ENCODE measurements at places on chromosomes 16 and 17.
A peak's percentile ranks its signal among the peaks of the same experiment; 100 is the strongest.

DNA sequence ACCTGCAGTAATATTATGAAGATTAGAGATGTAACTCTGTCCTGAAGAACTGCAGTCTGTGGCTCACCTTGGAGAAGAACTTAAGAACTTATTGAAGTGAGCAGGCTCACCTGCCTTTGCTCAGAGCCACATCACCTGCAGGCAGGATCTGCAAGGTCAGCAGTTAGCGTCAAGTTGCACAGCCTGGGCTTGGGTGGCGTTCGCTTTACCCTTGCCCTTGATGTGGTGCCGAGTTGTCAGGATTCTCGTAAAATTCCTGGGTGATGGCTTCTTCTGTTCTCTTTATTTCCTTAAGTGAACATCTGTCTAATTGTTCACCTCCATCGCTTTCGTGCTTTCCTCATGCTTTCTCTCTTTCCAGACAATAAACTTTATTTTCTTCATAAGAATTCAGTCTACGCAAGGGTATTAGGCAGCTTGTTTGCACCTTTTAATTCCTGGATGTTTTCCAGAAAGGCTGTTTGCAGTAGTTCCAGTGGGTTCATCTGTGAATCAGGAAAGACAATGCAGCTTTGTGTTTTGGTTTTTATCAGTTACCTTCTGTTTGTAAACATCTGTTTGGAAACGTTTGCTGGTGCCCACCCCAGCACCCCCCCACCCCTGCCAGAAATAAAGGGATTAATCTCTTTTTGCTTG, 254.3 kb downstream of the WWOX start:
- no peak for DNase-seq

- DNase-seq: peak; percentile 67
Observed at GRCh38 chr16:4115209-4115948, 863 bp downstream of the ADCY9 start.

DNA sequence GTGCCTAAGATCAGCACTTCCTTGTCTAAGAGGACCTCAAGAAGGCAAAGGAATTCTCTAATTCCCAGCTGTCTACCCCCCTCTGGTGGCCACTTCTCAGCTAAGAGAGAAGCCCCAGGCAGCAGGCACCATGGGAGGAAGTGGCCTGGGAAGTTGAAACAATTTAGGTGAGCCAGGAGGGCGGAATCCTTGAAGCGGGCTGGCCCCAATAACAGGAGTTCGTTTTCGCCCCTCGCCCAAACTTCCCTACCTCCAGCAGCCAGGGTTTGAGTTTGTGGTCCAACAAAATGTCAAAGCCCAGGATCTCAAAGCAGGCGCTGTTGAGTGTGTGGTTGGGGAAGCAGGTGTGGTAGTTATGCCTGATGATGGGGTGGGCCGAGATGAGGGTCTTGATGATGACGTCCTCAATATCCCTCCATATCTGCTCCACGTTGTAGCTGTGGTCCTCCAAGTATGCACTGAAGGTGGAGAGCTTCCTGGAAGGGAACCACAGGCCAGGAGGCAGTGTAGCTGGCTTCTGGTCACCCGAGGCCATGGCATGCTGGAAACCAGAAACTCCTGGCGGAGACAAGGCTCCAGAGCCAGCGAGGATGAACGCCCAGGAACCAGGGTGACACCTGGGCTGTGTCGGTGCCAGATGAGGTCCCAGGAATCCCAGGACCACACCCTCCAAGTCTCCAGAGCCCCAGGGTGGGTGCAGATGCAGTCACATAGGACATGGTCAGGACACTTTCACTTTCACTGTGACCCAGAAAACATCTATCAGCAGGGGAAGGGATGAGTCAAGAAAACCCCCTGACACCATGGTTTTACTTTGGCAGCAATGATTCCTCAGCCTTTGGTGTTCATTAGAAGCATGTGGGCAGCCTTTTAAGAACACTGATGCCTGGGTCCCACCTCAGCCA, 25.6 kb downstream of the TTLL6 start:
- no peak for DNase-seq

- no peak for DNase-seq
Observed at GRCh38 chr17:2042390-2042847, 597 bp downstream of the OVCA2 start.

GRCh38 chr16:13997933-13998332, 73.2 kb upstream of the MRTFB start:
- DNase-seq: no peak

DNA sequence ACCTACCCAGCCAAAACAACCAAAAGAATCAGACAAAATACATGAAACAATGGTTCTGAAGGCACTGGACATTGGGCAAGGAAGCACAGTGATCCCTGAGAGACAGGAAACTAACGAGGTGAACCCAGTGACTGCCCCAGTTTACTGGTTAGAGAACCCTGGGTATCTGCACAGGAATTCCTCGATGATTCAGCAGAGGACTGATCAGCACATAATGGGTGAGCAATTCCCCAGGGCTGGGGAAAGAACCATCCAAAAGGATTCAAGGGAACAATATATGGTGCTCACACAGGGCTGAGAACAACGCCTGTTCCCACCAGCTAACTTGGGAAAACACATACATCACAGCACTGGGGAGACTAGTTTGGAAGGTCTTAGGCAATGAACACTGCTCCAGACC, 167.2 kb downstream of the PARN start:
- DNase-seq: no peak

DNA sequence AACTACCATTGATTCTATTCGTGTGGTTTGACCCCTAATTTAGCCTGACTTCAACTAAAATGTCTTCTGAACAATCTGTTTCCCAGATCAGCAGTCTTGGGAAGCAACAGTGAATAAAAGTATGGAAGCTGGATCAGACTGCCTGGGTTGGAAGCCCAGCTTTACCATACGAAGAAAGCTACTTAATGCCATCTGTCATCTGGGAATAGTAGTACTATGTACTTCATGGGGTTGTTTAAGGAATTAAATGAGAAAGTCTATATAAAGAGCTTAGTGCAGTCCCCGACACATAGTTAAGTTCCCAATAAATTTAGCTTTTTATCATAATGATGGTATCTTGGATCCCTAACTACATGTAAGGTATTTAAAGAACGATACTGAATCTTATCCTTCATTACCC, 151.5 kb upstream of the ERCC4 start:
- DNase-seq: no peak

GRCh38 chr16:30743716-30744115, 4.5 kb upstream of the PHKG2 start:
- no peak for DNase-seq

DNA sequence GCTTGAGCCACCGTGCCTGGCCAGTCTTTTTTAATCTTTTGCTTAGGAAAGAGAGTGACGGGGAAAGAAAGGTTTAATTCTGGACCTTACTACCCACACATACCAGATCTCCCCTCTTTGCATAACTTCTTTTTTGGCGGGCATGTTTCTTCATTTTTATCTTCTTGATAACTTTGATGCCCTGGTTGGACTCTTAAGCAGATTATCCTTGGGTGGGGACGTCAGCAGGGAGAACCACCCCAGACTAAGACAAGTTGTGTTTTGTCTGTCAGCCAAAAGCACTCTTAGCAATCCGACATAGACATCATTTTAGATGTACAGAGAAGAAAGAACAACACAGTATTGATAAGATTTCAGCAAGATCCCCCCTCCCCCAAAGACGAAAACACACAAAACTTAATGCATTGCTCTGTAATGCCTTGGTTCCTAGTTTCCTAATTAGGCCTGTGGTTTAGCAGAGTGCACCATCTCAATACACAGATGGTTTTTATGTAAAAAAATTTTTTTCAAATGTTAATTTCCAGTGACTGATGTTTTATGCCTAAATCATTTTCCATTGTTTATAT, 99.9 kb downstream of the MSI2 start:
- no peak for DNase-seq

DNA sequence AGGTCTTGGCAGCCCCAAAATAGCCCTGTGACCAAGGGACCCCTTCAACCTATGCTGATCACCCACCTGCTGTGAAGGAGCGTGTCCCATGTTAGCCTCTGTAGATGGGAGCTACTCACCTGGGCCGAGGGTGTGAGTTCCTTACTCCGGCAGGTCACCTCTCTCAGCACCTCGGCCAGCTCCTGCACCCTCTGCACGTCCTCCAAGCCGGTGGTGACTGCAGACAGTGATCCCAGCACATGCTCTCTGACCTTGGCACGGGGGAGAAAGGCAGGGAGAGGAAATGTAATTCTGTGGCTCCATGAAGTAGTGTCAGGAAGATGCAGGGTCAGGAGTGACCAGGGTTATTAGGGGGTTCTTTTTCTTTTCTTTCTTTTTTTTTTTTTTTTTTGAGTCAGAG, 67.7 kb upstream of the BCO1 start:
- no peak for DNase-seq

DNA sequence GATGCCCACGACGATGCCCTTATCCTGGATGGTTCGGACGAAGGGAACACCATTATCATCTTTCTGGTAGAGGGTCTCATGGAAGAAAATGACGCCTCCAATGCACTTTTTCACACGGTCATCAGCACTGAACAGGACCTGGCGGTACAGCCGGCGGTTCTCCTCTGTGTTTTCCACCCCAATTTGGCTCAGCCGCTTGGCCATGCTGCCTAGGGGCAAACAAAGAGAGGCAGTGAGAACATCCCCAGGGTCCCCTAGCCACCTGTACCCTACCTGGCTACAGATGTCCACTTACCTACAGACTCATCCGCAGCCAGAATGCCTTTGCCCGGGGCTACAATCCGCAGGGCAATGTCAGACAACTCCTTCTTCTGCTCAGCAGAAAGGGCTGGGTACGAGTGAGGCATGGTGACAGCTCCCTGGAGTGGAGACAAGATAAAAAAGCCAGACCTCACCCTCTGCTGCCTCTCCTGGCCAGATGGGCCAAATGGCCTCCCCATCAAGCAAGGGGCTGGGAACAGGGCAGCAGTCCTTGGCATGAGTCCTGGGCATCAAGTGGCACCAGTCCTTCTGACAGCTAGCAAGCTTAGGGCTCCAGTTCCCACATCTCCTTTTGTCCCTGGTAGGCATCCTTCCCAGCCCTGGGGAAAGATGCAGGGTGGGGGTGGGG, 1.4 kb downstream of the ALDOC start:
- DNase-seq: no peak

DNA sequence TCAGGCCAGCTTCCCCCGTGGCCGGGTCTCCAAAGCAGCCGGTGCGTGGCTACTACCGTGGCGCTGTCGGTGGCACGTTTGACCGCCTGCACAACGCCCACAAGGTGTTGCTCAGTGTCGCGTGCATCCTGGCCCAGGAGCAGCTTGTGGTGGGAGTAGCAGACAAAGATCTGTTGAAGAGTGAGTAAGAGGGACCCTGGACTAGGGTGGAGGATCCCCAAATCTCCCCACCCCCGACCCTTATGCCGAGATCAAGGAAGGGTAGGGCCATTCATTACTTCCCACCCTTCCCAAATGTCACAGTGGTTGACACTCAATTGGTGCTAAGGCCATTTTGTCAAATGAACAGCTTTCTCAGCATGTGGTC, 1.2 kb downstream of the COASY start:
- no peak for DNase-seq

DNA sequence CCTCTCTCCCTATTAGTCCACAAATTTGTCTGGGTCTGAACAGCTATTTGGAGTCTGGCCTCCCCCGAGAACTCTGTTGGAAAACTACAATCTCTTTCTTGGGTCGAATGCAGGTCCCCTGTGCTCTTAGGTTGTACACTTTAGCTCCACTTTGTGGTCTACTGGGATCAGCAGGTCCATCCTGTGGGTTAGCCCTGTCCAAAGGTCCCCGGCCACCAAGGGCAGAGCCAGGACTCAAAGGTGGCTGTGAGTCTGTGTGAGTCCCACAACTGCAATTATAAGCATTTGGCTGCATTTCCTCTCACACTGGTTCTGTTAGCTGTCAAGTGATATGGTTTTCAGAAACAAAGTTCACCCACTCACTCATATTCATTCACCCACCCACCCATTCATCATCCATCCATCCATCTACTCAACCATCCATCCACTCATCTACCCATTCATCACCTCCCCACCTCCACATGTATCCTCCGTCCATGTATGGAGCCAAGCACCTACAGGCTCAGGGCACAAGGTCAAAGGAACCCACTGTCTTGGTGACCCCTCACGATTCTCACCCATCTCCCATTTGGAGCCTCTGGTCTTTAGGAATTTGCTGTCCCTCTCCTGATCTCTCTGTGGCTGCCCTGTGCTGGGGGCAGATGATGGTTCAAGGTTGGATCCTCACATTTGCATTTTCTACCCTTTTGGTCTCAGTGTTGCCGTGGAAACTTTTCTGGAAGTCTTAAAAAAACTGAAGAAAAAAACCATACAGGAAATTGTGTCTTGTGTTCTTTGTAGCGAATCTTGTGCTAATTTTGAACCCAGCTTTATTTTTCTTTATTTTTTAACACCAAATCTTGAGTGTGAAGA, 45.8 kb downstream of the IRF8 start:
- no peak for DNase-seq

- no peak for DNase-seq
Observed at GRCh38 chr16:6837722-6838121, 494.9 kb upstream of the RBFOX1 start.

GRCh38 chr16:6918646-6919045, 414.0 kb upstream of the RBFOX1 start:
- DNase-seq: no peak

- no peak for DNase-seq
Observed at GRCh38 chr16:23333034-23333579, 31.0 kb downstream of the SCNN1B start.

- no peak for DNase-seq
Observed at GRCh38 chr17:55706808-55707773, 15.6 kb downstream of the TMEM100 start.

- peak; percentile 91 for DNase-seq
Observed at GRCh38 chr17:65556014-65556909, 5.2 kb downstream of the AXIN2 start.

DNA sequence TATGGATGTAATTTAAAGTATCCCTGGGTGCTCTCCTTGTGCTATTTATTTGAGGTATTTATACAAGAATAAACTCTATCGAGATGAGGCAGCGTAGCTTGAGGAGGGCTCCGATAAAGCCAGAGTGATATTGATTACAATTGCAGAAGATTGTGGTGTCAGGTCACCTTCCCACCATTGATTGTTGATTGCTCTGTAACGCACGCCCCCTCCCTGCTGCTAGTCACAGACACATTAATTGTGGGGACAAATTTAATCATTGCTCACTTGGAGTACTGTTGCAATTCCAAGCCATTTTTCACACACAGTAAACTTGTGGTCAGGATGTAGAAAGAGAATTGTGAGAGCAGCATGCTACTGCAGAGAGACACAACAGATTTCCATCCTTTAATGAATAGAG, 75.4 kb downstream of the IRX3 start:
- no peak for DNase-seq

- DNase-seq: no peak
Observed at GRCh38 chr16:56877486-56878182, 12.6 kb downstream of the SLC12A3 start.

GRCh38 chr17:30000001-30000754, 58.7 kb downstream of the EFCAB5 start:
- DNase-seq: no peak

DNA sequence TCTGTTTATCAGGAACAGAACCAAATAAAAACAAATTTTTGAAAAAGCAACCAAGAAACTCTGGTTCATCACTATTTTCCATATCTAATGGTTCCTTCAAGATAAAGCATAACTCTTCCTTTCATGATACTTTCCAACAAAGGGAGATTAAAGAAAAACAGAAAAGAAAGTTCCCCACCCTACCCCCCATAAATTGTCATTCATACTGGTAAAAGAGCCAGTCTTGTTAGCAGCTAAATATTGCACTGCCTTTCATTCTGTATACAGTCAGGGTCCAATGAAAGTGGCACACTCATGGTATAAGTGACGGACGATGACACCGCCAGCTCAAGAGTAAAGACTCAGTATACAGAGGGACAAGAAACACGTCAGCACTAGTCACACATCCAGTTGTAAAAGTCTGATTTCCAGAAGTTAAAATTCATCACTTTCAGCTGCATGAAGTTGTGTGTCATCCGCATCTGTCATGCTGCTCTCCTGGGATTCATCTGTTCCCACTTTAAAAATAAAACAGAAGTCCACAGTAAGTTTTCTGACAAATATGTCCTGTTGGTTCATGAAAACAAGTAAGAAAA, 68.5 kb downstream of the CDC27 start:
- DNase-seq: no peak

All from CD8-positive, alpha-beta T cell (primary cell).